ENCODE measurements at places on chromosomes 7 and 10.

DNA sequence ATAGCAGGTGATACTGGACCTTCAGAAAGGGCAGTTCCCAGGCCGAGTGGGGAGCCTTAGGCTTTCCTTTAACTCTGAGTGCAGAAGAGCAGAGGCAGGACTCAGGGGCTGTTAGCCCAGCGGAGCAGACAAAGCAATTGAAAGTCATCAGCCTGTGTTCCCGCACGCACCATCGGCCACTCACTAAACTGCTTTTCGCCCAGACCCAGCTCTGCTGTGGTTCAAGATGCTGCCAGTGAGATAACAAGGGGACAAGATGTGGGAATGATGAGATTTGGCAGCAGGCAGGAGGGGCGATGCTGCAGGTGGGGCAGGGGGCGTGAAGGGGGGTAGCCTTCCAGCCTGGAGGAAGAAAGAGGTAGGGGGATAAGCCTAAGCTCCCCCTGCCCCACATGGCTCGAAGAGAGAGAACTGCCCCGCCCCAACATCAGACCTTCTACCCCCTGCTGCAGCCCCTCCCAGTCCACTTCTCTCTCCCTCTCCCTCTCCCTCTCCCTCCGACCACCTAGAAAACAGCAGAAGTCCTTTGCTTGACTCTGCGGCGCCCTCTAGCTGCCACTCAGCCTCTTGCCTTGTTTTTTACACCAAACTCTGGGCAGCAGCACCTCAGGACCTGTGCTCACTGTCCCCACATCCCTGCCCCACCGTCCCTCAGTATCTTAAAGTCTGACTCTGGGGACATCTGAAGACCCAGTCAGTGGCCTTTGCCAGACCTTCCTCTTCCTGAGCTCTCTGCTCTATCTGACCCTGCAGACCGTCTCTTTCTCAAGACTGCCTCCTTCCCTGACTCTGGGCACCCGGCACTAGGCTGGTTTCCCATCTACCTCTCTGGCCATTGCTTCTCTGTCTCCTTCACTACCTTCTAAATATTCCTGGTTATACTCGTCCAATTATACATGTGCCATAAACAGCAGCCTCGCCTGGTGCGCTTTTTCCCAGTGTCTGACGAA, 110.5 kb downstream of the C10orf105 start:
- DNase-seq = peak; percentile 67

GRCh38 chr7:31791881-31792280, 104.9 kb downstream of the PPP1R17 start:
- DNase-seq = no peak

- no peak for DNase-seq
These were observed 50.1 kb downstream of the VOPP1 start for GRCh38 chr7:55521917-55522902.

- no peak for DNase-seq
These were observed 37.4 kb downstream of the PRKAG2 start for GRCh38 chr7:151839451-151839921.
